ENCODE measurements at places on chromosomes 16 and 17.

GRCh38 chr17:5097101-5097834 lies 14.4 kb downstream of the ZNF232 start:
- DNase-seq: peak; percentile 78

DNA sequence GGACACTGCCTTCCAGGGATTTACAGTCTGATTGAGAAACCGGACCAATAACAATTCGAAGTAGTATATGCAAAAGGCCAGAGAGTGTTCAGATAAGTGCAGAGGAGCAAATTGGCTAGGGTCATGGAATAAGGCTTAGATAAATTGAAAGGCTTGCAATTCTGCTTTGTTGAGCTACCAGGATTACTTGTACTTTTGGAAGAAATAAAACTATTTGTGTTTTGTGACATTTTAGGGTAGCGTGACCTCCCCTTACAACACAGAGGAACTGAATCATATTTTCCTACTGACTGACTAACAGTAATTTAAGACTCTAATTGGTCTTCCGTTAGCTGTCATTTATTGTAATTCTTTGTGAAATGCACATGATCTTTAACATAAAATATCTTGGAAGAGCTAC lies 104.7 kb downstream of the PITPNC1 start:
- DNase-seq: no peak

- no peak for DNase-seq
Measured at GRCh38 chr16:57577691-57578224, 35.3 kb downstream of the ADGRG5 start.

GRCh38 chr17:64269687-64270649 lies 6.9 kb upstream of the TEX2 start:
- DNase-seq: no peak

GRCh38 chr17:60754057-60754604 lies 76.5 kb downstream of the BCAS3 start:
- DNase-seq: no peak

DNA sequence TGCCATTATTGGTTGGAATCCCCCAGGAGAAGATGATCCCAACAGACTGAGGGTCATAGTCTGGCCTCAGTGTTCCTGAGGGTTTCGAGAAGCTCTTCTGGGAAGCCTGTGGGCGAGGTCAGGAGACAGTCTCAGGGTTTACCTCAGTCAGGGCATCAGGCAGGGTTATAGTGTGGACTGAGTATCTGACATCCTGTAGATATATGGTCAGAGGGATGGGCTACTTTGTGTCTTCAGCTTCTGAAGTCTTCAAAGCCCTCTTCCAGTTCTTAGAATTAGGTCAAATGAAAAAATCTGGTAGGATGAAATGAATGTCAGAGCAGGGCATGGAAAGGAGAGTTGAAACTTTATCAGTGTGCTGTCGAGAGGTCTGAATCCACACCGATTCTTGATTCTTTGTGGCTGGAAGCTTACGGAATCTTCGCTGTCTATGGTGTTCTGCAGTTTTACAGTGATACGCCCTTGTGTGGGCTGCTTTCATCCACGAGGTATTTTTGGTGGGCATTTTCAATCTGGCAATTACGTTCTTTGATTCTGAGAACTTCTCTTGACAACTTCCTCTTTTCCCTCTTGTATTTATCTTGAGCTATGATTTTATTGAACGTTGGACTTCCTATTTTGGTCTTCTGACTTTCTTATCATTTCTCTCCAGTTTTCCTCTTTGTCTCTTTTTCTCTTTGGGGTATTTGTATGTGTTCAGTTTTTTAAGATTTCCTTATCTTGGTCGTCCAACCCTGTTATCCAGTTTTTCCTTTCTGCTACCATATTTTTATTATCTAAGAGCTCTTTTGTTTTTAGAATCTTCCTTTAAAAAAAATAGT lies 30.4 kb downstream of the BPTF start:
- no peak for DNase-seq

DNA sequence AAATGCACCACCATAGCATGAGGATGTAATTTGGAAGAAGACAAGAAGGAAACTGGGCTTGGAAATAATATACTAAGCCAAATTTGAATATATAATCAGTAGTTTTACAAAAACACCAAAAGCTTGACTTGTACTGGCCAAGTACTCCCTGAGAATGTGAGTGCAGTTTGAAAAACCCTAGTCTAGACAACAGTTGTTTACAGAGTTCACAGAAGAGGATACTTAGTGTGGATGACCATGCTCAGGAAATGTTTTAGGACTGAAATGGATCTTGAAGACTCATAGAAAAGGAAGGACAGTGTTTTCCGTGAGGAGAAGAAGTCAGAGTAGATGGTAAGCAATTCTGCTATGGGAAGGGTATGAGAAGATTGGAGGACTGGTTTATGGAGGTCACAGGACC lies 1.9 kb upstream of the CDYL2 start:
- no peak for DNase-seq

DNA sequence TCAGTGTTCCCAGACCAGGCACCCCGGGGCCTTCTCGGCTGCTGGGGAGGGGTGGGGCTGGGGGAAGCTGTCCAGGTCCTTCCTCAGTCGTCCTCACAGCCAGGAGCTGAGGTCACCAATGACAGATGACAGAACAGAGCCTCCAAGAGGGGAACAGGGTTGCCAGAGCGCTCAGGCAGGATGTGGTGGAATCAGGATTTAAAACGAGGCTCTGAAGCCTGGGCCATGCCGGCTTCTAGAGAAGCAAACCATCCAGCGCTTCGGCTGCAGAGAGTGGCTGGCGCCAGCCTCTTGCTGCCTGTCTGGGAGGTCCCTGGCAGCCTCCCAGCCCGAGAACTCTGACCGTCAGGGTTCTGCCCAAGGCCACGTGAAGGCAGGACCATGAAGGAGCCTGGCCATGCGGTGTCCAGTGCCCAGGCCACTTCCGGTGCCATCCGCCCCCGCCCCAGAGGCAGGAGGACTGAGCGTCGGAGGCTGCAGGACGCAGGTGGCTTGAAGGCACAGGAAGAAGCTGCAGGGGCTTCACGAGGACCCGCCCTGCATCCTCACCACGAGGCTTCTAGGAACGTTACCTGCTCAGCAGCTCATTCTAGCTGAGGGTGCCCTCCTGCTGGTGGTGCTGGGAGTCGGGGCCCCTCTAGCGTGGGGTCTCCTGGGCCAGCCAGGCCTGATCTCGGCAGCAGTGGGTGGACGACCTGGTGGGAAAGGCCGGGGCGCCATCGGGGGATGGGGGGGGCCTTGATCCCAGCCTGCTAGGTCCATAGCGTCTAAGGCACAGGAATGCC lies 78.5 kb downstream of the KLHDC4 start:
- no peak for DNase-seq

DNA sequence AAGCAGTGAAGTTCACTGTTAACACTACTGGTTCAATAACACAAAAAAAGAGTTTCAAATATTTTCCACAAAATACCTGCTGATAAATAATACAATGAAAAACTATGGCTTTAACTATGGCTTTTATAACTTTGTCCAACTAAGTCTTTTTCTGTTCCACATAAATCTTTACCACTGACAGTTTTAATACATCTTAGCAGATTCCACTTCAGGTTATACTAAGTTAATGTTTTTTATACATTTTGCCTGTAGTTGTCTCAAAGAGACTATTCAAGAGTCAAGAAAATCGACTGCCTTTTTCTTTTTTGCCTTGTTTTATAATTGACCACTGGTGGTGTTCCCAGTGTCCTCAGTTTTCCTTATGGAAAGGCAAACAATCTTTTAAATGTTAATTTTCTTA lies 379.7 kb upstream of the PMFBP1 start:
- no peak for DNase-seq

GRCh38 chr16:4426021-4426684 lies 485 bp downstream of the DNAJA3 start:
- DNase-seq: peak; percentile 72

DNA sequence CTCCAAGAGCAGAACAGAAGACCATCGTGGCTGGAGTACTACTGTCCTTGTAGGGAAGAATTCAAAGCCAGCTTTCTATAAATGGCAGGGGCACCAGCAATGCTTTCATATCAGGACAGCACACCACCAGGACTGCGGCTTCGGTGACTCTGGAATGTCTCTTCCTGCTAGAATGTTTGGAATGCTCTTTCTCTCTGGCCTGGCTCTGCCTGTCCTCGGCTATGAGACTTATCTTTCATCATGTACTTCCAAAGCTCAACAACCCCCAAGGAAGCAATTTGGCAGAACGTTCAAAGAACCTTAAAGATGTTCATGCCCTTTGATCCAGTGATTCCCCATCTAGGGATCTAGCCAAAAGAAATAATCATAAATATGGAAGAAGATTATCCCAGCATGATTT lies 52.7 kb upstream of the NOG start:
- DNase-seq: no peak

GRCh38 chr16:11117576-11118211 lies 138.3 kb downstream of the SOCS1 start:
- DNase-seq: no peak

DNA sequence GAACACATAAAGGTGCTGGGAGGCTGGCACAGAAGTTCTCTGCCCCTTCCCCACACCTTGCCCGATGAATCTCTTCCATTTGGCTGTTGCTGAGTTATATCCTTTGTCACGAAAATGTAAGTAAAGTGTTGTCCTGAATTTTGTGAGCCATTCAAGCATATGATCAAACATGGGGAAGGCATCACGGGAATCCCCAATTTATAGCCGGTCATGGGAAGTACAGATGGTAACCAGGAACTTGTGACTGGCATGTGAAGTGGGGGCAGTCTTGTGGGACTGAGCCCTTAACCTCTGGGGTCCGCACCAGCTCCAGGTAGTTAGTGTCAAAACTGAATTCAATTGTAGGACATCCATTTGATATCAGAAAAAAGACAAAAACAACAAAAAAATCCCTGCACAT lies 13.2 kb downstream of the TOM1L2 start:
- DNase-seq: no peak

DNA sequence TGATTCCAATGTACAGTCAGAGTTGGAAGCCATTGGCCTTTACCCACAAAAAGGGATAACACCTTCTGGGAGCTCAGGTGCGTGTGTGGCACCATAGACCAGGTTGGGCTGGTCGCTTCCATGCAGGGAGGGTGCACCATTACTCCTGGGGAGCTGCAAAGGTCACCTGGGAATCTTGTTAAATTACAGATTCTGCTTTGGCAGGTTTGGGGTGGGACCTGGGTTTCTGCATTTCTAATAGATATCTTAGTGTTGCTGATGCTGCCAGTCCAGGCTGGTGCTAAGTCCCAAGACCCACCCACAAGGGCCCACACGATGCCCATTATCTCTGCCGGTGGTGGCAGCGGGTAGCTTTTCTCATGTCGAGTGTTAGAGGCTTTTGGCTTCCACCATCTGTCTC lies 148.3 kb upstream of the CACNG5 start:
- no peak for DNase-seq
